ENCODE measurements at places on chromosomes 7 and 10.

DNA sequence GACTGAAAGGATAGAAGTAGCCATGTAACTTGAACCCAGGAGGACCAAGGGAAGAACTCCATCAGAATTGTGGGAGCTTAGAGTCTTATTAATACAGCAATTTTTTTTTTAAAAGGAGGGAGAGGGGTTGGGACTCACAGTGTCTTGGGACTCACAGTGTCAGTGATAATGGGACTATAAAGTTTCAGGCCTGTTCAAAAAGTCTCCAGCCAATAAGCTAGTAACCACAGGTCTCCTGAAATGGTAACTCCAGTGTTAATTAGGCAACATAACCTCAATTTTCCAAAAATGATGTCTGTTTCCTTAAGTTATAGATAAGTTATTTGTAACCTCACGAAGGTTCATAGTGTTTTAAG lies 2.4 kb upstream of the HNRNPH3 start:
- no peak for DNase-seq

DNA sequence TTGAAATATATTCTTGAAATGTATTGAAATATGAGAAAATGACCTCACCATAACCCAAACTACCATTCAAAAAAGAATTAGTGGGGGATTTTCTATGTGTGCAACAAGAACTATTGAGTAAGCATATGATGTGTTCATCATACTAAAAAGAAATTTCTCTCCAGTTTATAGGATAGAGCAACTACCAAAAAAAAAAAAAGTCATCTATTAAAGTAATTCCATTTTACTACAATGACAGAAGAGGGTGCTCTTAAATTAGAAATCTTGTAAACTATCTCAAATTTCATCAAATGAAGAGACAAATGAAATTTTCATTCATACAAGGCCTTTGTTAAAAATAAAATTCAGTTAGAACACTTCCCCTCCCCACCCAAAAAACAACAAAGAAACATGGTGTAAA lies 195.4 kb upstream of the PLXDC2 start:
- no peak for DNase-seq

GRCh38 chr7:142508251-142508650 lies 241.0 kb upstream of the PRSS1 start:
- no peak for DNase-seq

DNA sequence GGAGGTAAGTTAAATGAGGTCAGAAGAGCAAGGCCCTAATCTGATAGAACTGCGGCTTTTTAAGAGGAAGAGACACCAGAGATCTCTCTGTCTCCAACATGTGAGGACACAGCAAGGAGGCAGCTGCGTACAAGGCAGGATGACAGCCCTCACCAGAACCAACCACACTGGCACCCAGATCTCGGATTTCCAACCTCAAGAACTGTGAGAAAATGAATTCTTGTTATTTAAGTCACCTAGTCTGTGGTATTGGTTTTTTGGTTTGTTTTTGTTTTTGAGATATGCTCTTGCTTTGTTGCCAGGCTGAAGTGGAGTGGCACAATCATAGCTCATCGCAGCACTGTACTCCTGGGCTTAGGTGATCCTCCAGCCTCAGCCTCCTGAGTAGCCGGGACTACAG lies 127.2 kb downstream of the DLG5 start:
- no peak for DNase-seq

DNA sequence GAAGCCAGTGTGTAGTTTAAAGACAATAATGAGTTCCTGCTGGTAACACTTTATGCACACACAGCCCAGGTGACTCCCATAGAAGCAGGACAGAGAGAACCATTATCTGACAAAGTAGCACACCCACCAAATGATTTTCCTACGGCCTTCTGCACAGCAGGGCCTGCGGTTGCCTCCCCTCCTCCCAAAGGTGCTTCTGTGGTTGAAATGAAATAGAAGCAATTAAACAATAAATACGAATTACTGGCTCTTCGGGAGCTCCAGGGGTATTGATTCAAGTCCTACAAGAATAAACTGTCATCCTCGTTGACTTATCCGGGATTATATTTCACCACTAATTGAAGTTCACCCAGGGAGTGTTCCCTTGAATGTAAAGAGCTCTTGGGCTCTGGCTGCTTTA lies 172.1 kb downstream of the ACTR3B start:
- no peak for DNase-seq

DNA sequence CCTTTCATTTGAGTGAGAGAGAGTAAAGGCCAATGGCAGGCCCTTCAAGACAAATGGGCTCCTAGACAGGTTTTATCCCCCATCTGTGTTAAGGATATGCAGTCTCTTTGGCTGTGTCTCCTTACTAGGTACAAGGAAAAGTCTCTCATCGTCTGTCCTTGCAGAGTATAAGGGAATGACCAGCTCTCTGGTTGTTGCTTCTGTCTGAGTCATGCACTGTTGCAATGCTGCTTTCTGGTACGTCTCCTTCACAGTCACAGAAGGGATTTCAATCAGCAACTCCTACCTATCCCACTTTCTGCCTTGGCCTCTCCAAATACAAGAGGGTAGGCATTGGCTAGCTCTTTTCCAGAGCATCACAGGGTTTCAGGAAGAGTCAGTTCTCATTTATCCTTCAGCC lies 48.1 kb downstream of the CTTNBP2 start:
- no peak for DNase-seq

DNA sequence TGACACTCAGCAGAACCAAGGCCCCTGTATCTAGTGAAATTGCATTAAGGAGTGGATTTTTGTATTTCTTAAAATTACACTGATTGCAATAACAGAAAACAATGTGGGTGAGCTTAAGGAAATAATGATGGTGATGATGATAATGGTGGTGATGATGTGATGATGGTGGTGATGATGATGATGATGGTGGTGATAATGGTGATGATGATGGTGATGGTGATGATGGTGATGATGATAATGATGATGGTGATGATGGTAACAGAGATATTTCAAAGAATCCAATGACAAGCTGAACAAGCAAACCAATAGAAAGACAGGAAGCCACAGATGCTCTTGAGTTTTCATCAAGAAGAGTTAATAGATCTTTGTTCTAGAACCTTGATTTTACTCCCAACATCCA lies 630.7 kb upstream of the AUTS2 start:
- no peak for DNase-seq

DNA sequence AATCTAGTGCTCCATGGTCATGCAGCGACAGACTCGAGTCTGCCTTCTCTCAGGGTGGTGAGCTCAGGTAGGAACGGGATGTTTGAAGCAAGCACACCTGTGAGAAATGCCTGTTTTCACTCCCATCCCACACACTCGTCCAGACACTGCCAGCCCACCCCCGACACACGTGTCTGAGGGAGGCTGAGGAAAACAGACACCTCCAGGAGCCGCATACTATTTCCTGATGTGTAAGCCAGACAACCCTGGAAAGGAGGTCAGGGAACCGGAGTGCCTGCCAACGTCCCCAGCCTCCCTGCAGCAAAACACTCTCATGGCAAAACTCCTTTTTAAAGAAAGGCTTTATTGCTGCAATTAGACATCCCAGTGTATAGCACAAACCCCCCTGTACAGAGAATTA lies 80.2 kb downstream of the ALOX5 start:
- no peak for DNase-seq

GRCh38 chr7:132077971-132078685 lies 498.1 kb downstream of the PLXNA4 start:
- DNase-seq: no peak

GRCh38 chr10:79979310-79979975 lies 30.5 kb upstream of the SFTPD start:
- no peak for DNase-seq

DNA sequence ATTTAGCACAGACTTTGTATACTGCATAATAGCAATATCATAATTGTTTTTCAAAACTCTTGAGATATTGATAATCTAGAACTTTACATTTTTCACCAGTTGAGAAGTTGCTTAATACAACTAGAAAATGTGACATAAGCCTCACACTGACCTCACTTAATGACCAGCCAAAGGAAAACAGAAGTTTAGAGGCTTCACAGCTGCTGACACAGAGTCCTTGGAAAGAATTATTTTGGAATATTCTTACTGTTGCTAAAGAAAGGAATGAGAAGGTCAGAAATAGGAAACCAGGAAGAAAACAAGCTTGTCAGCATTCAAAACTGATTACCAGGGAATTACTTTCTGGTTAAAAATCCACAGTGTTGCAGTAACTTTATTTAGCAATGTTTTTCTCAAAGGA lies 35.5 kb upstream of the WASL start:
- no peak for DNase-seq

DNA sequence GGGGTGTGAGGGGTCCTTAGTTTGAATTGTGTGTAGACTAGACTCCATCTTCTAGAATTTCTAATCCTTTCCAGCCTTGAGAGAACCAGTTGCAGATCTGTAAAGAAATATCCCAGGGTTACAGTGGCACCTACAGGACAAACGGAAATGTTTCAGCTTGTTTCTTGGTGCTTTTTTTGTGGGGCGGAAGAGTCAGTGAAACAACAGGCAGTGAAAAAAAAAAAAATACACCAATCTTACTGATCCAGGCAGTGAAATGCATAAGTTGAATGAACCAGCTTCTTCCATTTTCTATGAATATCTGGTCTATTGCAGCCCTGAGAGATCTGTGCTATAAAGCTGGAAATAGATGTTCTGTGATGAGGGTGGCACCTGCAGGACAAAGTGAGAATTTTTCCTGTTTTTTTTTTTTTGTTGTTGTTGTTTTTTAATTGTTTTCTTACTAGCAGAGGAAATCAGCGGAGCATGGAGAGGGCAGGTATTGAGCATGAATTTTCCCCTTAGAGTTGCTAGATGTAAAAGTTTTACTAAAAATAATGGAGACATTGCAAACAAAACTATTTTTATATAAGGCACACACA lies 81.9 kb upstream of the DYNC1I1 start:
- no peak for DNase-seq

DNA sequence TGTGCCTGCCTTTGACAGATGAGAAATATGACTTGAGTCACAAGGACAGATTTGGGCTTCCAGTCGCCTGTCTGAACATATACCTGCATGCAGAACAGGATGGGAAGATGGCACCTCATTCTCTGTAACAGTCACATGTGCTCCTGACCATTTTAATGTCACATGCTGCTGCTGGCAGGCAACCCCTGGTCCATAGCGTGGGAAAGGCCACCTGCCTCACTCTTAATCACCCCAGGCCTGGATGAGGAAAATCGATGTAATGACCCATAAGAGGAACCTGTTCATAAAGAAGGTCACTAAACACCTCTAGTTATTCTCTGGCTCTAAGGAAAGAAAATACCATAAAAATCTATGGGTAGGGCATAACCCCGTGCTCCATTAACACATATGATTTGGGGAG lies 110.2 kb downstream of the GFRA1 start:
- no peak for DNase-seq

GRCh38 chr10:130363899-130364445 lies 227.8 kb downstream of the GLRX3 start:
- DNase-seq: no peak

Measured in SW 1271 (cell line).